Stimulated activated CD4-positive, alpha-beta T cell treated with anti-CD3 and anti-CD28 coated beads, Interleukin-12 subunit alpha, Interleukin-12 subunit beta, amount 100 ng/mL, for 48 hours (primary cell): ENCODE measurements at places on chromosomes 16 and 17.

DNA sequence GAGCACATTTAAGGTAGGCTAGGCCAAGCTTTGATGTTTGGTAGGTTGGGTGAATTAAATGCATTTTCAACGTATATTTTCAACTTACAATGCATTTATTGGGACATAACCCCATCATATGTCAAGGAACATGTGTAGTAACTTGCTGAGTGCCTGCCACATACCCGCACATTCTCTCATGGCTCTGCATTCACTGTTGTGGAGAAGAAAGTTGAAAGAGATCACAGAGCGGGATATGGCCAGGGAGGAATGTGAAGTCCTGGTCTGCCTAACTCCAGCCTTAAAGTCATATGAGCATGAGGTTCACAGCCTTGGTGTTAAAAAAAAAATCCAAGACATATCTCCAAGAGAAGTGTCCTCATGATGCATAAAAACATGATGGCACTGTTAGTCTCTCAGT, 79.1 kb downstream of the CFDP1 start:
- DNase-seq: no peak

- no peak for DNase-seq
These were observed 184.9 kb upstream of the CACNG5 start for GRCh38 chr17:66649818-66650543.

DNA sequence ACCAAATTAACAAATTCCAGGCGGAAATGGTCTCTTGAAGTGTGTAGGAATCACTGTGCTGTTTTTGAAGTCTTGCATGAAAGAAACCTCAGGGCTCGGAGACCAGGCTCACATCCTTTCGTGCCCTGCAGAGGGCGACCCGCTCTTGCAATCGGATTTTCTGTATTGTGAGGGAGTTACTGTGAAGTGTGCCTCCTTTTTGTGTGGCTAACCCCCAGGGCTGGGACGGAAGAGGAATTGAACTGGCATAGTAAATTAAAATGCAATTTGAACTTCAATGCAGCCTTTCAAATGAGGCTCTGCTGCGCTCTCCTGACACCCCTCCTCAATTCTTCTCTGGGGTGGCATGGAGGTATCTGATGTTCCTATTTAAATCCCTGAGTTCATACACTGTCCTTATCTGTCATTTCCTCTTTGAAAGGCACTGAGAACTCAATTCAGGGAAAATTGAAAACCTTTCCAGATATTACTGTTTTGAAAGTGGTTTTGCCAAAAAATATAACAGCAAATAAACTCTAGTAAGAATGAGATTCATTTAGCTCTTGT, 51.5 kb upstream of the MGAT5B start:
- peak; percentile 17 for DNase-seq

DNA sequence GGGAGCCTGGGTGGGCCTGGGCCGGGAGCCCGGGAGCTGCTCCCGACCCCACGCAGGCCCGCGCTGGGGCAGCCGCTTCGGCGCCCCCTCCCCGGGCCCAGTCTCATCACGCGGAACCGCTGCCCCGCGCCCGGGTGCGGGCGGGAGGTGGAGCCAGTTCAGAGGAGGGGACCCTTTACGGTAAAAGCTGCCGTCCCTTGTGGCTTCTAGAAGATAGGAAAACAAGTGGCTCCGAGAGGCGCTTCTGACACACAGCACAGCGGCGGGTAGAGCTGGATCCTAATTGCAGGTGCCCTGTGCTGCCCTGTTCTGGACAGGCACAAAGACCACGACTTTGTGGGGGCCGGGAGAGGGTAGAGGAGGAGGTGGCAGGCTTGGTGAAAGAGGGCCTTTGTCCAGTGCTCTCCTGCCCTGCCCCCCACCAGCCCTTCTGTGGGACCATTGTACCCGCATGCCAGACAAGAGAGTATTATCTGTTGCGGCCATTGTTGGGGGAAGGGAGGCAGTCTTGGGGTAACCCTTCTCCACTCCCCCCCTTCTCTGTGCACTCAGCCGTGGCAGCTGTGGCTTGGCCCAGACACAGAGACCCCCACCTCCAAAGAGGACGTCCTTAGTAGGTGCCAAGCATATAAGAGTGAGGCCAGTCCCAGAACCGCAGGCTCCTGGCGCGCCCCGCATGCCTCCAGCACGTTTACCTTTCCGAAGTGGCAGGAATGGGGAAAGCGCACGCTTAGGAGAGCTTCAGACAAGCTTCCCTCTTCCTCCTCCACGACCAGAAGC, 736 bp downstream of the CNP start:
- peak; percentile 32 for DNase-seq

DNA sequence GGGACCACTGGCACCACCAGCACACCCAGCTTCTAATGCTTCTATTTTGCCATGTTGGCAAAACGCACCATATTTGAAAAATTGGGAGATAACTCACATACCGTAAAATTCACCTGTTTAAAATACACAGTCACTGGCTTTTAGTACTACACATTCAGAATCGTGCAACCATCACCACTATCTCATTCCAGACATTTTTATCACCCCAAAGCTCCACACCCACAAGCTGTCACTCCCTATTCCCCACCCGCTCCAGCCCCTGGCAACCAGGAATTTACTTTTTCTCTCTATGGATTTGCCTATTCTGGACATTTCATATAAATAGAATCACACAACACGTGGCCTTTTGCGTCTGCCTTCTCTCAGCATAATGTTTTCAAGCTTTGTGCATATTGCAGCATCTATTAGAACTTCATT, 25.0 kb downstream of the PPL start:
- no peak for DNase-seq

- DNase-seq: no peak
These were observed 87.5 kb downstream of the SOCS1 start for GRCh38 chr16:11168386-11169051.

- DNase-seq: no peak
These were observed 6.3 kb upstream of the XAF1 start for GRCh38 chr17:6749519-6749918.

DNA sequence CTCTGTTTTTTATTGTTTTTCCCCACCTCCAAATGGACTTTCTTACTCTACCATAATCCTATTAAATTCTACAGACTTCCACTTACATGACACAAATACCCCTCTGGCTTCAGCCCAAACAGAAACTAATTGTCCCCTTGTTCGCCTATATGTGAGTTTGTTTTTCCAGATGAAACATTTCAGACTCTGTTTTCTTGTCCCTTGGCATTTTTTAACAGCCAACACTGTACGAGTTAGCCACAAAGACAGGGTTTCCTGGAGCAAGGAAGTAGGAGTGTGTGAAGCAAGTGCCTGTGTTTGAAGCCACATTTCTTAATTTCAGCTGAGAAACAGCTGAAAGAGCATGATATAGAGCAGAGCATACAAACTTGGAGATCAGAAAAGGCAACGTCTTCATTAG, 382.2 kb upstream of the CDH5 start:
- no peak for DNase-seq

- DNase-seq: peak; percentile 84
These were observed 1.5 kb downstream of the HCFC1R1 start for GRCh38 chr16:3022208-3022683.

GRCh38 chr16:70438969-70439862, at the start of gene ST3GAL2:
Gene ST3GAL2 (minus strand): TSS chr16:70439100. CDS start chr16:70398530, 40,570 bp downstream.
- peak; percentile 85 for DNase-seq

GRCh38 chr16:23729503-23730424, 16.7 kb upstream of the ERN2 start:
- no peak for DNase-seq

DNA sequence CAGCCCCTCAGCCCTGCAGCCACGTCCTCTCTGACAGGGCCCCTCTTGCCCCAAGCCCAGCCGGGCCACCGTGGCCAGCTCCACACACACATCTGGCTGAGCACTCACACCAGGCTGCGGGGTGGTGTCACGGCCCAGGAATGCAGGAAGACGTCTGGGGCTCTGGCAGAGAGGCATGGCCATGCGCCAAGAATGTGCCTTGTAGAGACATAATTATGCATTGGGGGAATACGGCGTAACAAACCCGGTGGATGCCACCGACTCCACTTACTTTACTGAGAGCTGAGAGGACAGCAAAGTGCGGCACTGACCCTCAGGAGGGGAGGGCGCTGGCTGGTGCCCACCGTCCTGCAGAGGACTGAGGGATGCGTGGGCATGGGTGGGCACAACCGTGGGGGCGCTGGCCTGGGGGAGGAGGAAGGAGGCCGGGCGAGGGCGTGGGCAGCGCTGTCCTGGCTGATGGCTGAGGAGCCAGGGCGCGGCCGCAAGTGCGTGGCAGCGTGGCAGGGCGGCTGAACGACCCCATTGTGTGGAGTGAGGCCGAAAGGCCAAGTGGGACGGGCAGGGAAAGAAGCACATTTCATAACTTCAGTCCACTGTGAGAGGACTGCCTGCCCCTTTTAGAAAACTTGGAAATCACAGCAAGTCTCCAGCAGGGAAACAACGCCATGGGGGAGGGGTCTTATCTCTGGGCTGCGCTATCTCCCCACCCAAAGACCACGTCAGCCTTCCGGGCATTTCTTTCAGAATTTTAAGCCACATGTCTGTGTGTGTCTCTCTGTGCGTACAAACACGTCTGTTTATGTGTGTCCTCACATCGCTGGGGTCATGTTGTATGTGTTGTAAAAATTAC, 30.6 kb downstream of the METRNL start:
- no peak for DNase-seq

DNA sequence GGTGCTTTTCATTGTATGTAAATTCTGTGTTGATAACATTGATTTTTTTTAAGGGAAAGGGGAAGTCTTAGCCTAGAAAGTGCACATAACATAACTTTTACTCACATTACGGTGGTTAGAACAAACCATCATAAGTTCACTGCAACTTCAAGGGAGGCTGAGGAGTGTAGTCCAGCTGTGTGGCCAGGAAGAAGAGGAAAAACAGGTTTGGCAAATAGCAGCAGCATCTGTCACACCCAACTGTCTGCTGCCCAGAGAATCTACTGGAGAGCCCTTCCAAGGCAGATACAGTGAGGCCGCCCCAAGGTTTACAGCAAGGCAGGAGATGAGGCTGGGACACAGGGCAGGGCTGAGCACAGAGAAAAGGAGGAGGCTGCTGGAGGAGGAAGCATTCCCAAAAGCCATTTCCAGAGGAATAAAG, 60.6 kb downstream of the AIPL1 start:
- no peak for DNase-seq

- DNase-seq: no peak
These were observed 302.7 kb upstream of the PMFBP1 start for GRCh38 chr16:72474501-72475123.

GRCh38 chr17:10336393-10336792, 36.4 kb downstream of the MYH13 start:
- no peak for DNase-seq

GRCh38 chr16:87180069-87180468, 137.1 kb downstream of the C16orf95 start:
- DNase-seq: no peak

- DNase-seq: no peak
These were observed 7.8 kb downstream of the GAS2L2 start for GRCh38 chr17:35745246-35745645.

DNA sequence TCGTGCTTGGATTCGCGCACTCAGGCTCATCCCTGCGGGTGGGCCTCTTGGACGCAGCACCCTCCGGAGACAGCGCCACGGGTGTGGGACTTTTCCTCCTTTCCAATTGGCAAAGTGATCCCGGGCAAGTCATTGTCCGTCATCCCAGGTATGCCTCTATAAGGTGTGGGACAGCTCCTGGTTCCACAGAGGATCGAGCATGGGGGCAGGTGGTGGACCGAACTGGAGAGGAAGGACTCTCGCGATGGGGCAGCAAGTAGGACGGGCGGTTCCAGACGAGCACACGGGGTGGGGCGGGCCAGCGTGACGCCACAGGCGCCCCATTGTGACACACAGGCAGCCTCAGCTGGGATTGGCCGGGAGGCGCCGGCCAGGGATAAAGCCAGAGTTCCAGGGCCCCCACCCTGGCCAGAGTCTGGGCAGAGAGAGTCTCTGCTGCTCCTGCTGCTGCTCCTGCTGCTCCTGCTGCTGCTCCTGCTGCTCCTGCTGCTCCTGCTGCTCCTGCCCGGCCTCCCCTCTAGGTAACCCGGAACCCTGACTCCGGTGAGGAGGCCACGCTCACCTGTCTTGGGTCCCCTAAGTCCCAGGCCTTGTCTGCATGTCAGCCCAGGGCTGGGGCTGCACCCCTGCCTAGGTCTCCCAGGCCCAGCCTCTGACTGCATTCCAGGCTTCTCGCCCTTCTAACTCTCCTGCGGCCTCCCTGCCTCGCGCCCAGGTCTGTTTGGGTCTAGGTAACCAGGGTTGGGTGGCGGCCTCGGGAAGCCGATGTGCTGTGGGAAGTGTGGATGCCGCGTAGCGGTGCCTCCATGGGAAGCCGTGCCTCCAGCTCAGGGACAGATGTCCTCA, 38.5 kb upstream of the SLC47A1 start:
- no peak for DNase-seq

DNA sequence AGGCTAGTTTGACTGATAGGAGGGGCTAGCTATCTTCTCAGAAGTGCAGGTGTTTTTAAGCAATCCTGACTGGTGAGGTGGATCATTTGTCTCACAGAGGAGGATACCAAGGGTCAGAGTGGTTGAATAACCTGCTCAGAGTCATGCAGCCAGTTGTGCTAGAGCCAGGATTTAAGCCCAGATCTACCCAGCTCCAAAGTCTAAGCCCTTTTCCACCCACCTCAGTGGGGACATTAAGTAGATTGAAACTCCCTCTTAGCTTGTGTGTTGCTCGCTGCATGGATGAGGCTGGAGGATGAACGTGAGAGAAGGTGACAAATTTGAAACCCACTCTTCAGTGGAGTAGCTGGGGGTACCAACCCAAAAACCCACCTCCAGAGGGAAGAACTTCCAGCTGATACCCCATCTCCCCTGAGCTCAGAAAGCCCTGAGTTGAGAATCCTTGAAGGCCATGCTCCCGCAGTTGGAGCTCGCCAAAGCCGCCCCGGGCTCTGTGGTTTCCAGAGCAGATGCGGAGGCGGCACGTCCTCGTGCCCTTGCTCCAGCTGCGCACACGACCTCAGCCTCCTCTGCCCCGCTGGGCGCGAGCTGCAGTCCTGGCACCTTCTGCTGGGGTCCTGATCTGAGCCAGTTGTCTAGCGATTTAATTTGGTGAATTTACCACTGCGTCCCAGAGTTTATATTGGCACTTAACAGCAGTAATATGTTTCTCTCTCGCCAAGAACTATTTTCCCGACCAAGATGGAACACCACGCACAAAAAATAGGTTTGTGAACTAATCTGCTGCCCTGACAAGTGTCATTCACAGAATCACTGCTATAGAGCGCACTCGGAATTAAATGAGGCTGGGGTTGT, 159.5 kb downstream of the CCDC182 start:
- DNase-seq: no peak

GRCh38 chr17:67582673-67583081, 135.1 kb upstream of the NOL11 start:
- DNase-seq: no peak

DNA sequence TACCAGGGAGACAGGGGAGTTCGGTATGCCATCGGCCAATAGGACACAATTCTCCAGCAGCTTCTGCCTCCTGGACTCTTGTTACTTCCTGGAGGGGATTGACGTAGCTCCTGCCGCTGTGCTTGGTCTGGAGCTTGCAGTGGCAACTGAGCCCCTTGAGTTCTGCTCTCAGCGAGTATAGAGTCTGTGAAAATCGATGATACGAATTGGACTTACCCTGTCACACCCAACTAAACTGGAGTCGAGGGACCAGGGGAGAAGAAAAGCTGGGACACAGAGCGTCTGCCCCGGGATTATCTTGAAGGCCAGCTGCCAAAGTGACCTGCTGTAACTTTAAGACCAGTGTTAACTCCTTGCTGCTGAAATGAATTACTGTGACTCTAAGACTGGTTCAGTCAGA, 22.2 kb downstream of the SEC14L1 start:
- DNase-seq: no peak

- DNase-seq: no peak
These were observed 26.3 kb upstream of the CCL2 start for GRCh38 chr17:34228781-34229180.
